ENCODE measurements at places on chromosomes 6 and 20.

DNA sequence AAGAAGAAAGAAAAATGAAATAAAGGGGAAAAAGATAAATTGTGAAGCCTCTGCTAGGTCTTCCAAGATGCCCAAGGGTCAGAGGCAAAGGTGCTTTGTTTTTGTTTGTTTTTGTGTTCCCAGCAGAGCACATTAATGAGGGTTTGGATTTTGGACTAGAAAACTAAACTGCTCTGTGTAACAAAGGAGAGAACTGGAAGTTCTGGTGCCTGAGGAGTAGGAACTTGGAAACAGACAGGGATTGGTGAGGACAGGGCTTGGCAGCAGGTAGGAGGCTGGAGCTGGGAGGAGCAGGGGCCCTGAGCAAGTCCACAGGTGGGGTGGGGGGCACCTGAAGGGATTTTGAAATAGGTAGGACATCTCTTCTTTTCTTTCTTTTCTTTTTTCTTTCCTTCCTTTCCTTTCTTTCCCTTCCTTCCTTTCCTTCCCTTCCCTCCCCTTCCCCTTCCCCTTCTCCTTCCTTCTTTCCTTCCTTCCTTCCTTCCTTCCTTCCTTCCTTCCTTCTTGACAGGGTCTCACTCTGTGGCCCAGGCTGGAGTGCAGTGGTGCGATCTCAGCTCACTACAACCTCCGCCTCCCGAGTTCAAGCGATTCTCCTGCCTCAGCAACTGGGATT is 15.3 kb upstream of the ABRACL start:
- no peak for DNase-seq

DNA sequence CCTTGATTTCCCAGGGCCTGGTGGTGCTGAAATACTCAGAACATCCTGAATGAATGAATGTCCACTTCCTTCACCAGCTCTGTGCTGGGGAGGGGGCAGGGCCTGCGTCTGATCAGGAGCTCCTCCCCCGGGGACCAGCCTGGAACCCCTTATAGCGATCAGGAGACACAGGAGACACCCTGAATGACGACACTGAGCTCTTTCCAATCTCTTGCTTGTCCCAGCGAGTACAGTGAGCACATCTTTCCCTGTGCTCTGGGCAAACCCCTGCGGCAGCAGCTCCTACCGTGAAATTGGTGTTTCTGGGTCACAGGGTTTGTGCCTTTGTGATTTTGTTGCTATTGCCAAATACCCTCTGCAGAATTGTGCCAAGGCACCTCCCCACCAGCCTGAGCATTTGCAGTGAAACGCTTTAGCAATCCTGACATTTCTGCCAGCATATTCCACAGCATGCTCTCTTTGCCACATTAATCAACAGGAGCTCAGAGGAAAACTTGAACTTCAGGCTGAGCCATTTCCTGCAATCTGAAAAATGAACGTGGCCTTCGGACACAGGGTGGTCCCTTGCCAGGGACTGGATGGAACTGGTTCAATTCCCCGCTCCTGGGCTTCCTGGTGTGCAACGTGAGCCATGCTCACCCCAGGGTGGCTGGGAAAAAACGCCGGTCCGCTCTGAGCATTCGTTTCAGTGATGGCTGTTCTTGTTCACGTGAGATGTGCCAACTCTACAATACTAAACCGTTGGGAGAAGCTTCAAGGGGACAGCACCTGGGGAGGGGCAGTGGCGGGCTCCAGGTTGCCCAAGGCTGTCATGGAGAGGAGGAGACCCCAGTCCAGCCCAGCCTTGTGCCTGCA is 23.1 kb upstream of the MRGBP start:
- no peak for DNase-seq

DNA sequence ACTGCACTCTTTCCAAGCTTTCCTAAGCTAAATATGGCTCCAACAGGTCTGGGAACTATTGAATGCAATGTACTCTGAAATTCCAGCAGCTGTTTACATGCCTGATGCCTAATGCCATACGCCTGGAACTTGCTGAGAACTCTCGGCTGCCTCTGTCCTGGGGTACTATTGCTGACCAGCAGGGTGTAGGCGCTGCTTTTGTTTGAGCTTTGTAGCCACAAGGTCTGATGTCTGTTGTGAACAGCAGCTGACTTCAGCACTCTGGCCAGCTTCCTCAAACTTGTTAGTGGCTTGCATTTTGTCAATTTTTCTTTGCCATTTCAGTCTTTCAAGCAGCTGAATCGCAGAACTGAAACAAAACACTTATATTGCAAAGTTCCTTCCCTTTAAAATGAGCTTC is 26.7 kb downstream of the SAYSD1 start:
- DNase-seq, result no peak

DNA sequence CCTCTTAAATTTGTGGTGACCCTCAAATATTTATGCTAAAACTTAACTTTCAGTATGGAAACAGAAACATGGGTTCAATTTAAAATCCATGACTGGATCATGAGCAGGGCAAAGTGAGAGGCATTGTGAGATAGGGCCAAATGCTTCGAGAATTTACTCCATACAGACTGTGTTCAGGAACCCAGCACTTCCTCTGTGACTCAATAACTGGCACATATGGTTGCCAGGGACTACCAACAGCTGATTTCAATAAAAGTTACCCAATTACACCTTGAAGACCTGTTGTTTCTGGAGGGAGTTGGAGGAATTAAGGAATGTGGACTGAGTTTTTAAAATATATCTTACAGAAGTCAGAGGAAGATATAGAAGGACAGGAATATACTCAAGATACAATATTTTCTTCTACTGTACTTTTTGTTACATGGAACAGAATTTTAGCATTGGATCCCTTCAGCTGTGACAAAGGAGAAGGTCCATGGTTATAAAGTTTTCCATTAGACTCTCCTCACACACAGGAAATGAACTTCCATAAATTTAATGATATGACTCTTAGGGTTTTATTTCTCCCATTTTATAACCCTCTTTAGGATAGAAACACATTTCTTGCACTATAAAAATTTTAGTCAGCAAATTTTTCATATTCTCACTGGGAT is 258.5 kb downstream of the KHDC1L start:
- no peak for DNase-seq

GRCh38 chr6:145139895-145140294 is 595.4 kb downstream of the EPM2A start:
- DNase-seq, result no peak
